Left ventricle myocardium superior (tissue), 1 donor: ENCODE measurements at places on chromosomes 12 and 14. TPM values are rescaled to one million over a fixed set of nuclear protein-coding genes. Genes with fewer than 3 reads are reported as not detected.

Gene PTHLH
- not detected for total RNA-seq

Gene MAP3K9
- 1.6 TPM for total RNA-seq

Gene CLEC4A
- not detected for total RNA-seq

Gene KRT3
- total RNA-seq, result not detected

Gene TAS2R9
- not detected for total RNA-seq

Gene FLVCR2
- total RNA-seq, result 5.6 TPM

Gene BIN2
- total RNA-seq, result 1.7 TPM

Gene OR10AD1
- total RNA-seq, result not detected

Gene MGAT2
- 9.6 TPM for total RNA-seq

Gene CCDC60
- total RNA-seq, result not detected

Gene PLEKHH1
- total RNA-seq, result 5.5 TPM
